ENCODE measurements at places on chromosomes 1 and 21.
A peak's percentile ranks its signal among the peaks of the same experiment; 100 is the strongest.

GRCh38 chr21:43331962-43332828, 94.7 kb downstream of the SIK1 start:
- peaks cover 11% of the 10 kb centered on the region for H3K4me1 ChIP-seq
- no peaks in the 10 kb centered on the region for H3K36me3 ChIP-seq
- H3K4me3 ChIP-seq, result no peak overlapping the region
- H3K27me3 ChIP-seq, result no peaks in the 10 kb centered on the region
- H3K27ac ChIP-seq, result no peak overlapping the region
- ATAC-seq, result no peak

GRCh38 chr1:66711420-66711819, 40.8 kb upstream of the DYNLT5 start:
- no peak overlapping the region for H3K4me3 ChIP-seq
- H3K4me1 ChIP-seq, result no peaks in the 10 kb centered on the region
- no peak overlapping the region for H3K27ac ChIP-seq
- no peaks in the 10 kb centered on the region for H3K36me3 ChIP-seq
- H3K27me3 ChIP-seq, result no peaks in the 10 kb centered on the region

- H3K4me3 ChIP-seq, result no peak overlapping the region
- H3K36me3 ChIP-seq, result no peaks in the 10 kb centered on the region
- ATAC-seq, result no peak
- H3K4me1 ChIP-seq, result no peaks in the 10 kb centered on the region
- H3K27ac ChIP-seq, result no peak overlapping the region
Observed at GRCh38 chr1:147338571-147338970, 96.1 kb downstream of the CHD1L start.

DNA sequence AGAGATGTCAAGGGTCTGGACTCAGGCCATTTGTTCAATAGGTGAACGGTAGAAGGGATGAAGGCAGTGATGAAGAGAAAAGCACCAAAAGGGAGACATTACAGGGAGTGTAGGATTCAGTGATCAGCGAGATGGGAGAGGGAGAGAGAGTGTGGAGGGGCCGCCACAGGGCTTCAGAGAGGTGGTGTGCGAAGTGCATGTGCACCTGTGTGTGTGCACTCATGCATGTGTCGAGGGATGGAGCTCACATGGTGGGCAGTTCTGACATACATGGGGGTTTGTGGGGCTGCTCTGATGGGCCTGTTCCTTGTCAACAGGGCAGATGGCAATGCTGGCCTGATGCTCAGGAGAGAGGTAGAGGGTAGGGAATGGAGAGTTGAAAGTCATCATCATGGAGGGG, 11.4 kb upstream of the KCNA2 start:
- ATAC-seq, result no peak
- no peak overlapping the region for H3K27ac ChIP-seq
- H3K4me3 ChIP-seq, result no peak overlapping the region
- peaks cover 70% of the 10 kb centered on the region for H3K27me3 ChIP-seq
- no peaks in the 10 kb centered on the region for H3K36me3 ChIP-seq

DNA sequence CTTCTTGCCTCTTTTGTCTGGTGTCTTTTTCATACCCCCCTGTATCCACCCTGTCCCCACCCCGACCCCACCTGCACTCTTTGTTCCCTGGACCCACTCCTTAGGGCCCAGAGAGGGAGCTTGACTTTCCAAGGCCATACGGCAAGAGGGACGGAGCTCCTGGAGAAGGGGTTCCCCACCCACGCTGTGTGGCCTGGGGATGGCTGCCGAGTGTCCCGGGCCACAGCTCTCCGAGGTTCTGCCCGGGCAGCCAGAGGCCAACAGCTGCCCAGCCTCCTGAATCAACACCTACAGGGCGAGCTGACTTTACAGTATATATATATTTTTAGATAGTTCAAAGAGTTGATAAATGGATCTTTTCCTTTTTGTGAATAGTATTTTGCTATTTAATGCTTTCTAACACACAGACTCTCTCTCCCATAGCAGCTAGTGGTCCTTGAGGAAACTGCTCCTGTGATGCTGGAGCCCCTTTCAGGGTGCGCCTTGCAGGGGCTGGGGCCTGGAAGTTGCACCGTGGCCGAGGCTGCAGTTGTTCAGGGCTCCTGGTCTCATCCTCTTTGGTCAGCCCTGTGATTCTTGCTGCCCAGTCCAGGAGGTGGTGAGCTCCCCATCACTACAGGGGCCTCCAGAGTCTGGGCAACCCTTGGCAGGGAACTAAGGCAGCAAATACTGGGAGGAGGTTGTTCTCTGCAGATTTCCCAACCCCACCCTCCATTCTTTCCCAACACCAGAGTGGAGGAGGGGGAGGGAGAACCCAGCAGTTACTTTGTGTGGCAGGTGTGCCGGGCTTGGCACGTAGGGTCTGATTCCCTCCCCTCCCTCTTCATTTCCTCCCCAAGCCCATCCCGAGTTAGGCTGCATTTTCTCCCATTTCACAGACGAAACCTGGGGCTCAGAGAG, 321.6 kb downstream of the PTPRU start:
- no peak for ATAC-seq
- H3K36me3 ChIP-seq, result no peaks in the 10 kb centered on the region
- H3K27ac ChIP-seq, result no peak overlapping the region
- H3K4me1 ChIP-seq, result no peaks in the 10 kb centered on the region
- H3K27me3 ChIP-seq, result peaks cover 36% of the 10 kb centered on the region
- H3K4me3 ChIP-seq, result no peak overlapping the region

- no peak overlapping the region for H3K27ac ChIP-seq
- no peaks in the 10 kb centered on the region for H3K27me3 ChIP-seq
- no peak overlapping the region for H3K4me3 ChIP-seq
Observed at GRCh38 chr1:60915441-60915840, 166.9 kb upstream of the NFIA start.

DNA sequence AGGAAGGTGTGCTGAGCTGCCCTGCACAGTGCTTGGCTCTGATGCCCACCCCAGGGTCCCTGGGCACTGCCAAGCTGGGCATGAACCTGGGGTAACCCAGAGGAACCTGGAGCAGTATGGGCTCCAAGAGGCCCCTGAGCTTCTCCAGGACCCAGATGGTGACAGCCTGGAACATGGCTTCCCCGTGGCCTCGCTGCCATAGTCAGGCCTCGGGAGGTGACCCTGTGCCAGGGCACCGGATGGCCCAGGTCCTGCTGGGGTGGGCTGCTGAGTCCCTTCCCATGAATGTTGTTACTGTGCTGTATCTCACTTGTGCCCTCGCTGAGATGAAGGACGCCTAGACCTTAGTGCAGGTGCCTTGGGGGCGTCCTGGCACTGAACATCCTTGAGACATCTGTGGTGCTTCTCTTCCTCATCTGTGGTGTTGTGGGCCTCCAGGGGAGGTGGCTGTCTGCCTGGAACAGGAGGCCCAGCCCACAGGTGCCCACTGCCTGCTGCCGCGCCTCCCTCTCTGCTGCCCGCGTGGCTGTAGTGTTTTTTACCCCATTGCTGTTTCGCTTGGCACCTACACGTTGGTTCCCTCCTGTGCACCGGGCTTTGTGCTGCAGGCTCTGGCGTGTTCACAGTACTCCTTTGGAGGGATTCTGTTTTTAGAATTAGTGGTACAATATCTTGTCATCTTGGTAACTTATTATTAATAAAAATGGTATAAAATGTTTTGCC, 160.3 kb downstream of the PCBP3 start:
- no peak overlapping the region for H3K27ac ChIP-seq
- ATAC-seq, result no peak
- no peaks in the 10 kb centered on the region for H3K27me3 ChIP-seq
- no peak overlapping the region for H3K4me3 ChIP-seq
- H3K36me3 ChIP-seq, result no peaks in the 10 kb centered on the region

DNA sequence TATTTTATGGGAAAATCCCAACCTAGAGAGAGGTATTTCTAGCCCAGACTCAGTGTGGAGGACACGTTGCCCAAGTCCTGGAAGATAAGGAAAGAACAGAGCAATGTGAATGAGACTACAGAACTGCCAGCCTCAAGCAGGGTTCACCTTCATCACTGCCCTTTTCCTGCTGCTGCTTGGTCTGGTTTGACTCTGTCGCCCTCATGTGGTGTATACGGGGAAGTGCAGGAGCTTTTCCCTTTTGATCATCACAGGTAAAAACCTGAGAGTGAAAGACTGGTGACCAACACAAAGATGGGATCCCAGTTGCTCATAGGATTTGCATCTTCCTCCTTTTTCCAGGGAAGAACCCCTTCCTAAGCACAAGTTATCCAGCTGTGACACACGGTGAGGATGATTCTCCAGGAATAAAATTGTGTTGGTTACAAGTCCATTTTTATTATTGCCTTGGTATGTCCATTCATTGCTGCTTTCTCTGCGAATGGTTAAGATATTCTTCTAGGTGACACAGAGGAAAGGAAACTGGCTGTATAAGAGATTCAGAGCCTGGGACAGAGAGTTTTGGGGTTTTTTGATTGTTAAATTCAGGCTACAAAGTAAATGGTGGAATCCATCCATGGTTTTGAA, 89.5 kb upstream of the CD53 start:
- H3K27ac ChIP-seq, result no peak overlapping the region
- no peaks in the 10 kb centered on the region for H3K36me3 ChIP-seq
- H3K27me3 ChIP-seq, result peaks cover 47% of the 10 kb centered on the region
- ATAC-seq, result peak; percentile 36

DNA sequence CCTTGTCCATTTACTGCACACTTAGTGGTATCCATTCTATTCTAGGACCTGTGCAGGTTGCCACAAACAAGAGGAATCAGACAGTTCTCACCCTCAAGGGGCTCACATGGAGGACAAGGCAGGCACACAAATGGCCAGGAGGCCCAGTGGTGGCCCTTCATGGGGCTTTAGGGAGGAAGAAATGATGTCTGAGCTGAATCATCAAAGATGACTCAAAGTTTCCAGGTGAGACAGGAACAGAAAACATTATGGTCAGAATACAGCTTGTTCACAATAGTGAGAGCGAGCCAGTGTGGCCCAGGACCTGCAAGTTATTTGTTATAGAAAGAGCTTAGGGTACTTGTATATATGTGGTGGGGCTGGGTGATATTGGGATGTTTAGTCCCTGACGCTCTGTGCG, 26.4 kb downstream of the SHISAL2A start:
- ATAC-seq, result no peak
- no peak overlapping the region for H3K27ac ChIP-seq
- no peaks in the 10 kb centered on the region for H3K36me3 ChIP-seq
- no peaks in the 10 kb centered on the region for H3K4me1 ChIP-seq
- H3K4me3 ChIP-seq, result no peak overlapping the region

DNA sequence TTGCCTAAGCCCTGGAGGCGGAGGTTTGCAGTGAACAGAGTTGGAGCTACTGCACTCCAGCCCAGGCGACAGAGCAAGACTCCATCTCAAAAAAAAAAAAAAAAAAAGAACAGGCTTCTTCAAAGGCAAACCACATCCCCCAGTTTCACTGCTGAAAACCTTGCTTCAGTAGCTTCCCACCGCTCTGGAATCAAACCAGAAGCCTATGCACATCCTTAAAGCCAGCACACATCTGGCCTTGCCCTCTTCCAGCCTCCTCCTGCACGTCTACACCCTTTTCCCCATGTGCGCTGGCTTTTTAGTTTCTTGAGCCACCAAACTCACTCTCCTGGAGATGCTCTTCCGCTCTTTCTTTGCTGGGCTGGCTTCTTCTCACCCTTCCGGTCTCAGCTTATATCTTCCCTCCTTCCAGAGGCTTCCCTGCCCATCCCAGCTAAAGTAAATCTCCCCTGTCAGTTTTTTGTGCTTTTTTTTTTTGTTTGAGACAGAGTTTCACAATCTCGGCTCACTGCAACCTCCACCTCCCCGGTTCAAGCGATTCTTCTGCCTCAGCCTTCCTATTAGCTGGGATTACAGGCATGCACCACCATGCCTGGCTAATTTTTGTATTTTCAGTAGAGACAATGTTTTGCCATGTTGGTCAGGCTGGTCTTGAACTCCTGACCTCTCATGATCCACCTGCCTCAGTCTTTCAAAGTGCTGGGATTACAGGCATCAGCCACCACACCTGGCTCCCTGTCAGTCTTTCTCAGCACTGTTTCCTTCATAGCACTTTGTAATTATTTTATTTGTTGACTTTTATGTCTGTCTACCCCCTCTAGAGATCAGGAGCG, 42.0 kb upstream of the ID3 start:
- no peak overlapping the region for H3K27ac ChIP-seq
- no peaks in the 10 kb centered on the region for H3K27me3 ChIP-seq
- no peaks in the 10 kb centered on the region for H3K36me3 ChIP-seq
- no peaks in the 10 kb centered on the region for H3K4me1 ChIP-seq

DNA sequence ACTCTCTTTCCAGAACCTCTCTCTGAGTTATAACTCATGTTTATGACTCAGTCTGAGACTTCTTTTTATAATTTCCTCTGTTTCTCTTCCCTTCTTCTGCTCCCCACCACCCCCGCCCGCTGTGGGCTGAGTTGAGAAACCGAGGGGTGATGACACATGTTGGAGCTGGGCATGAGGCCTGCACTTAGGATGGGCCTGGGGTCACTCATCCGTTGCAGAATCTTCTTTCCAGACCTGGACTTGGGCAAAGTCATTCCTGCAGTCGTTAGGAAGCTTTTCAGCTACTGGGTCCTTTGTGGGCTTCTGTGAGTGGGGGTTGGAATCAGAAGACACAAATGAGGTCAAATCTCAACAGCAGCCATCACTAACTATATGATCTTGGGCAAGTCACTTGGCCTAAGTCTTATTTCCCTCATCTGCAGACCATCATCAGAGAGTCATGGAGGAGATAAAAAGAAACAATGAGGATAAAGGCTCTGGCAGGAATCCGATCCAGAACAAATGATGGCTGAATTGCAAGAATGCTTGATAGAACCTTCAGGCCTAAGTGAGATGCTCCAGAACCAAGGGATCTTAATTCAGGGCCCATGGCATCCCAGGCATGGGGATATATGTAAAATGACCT, 53.4 kb downstream of the RPS6KA1 start:
- H3K27me3 ChIP-seq, result no peaks in the 10 kb centered on the region
- H3K27ac ChIP-seq, result no peak overlapping the region
- no peak for ATAC-seq
- no peaks in the 10 kb centered on the region for H3K36me3 ChIP-seq
- H3K4me3 ChIP-seq, result no peak overlapping the region

DNA sequence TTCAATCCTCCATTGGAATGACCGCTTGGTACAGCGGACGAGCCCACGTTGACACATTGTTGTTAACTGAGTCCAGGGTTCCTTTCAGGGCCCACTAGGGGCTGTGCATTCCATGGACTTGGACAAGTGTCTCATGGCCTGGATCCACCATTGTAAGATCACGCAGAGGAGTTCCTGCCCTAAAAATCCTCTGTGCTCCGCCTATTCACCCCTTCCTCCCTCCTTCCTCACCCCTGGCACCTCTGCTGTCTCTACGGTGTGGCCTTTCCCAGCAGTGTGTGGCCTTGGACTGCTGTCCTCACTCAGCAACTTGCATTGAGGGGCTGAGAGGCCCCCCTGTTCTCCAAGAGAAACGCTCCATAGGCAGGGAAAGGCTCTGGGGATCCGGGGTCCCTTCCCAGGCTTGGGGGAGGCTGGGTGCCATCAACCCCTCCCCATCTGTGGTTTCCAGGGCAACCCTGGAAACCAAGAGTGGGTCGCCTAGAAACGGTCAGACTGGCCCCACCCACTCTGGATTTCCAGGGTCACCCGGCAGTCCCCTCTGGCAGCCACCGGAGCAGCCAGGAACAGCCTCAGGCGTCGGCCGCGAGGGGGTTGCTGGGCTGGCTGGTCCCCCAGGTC, 50.9 kb downstream of the MEGF6 start:
- no peak overlapping the region for H3K4me3 ChIP-seq
- peak; percentile 51 for ATAC-seq
- no peak overlapping the region for H3K27ac ChIP-seq

GRCh38 chr1:115288591-115289198, 49.4 kb downstream of the NGF start:
- peaks cover 2% of the 10 kb centered on the region for H3K36me3 ChIP-seq
- H3K27me3 ChIP-seq, result no peaks in the 10 kb centered on the region
- ATAC-seq, result no peak
- H3K4me3 ChIP-seq, result no peak overlapping the region
- no peaks in the 10 kb centered on the region for H3K4me1 ChIP-seq

All from gastroesophageal sphincter (tissue), 4 donors.